ENCODE measurements at places on chromosomes 5 and 9.
A peak's percentile ranks its signal among the peaks of the same experiment; 100 is the strongest.

DNA sequence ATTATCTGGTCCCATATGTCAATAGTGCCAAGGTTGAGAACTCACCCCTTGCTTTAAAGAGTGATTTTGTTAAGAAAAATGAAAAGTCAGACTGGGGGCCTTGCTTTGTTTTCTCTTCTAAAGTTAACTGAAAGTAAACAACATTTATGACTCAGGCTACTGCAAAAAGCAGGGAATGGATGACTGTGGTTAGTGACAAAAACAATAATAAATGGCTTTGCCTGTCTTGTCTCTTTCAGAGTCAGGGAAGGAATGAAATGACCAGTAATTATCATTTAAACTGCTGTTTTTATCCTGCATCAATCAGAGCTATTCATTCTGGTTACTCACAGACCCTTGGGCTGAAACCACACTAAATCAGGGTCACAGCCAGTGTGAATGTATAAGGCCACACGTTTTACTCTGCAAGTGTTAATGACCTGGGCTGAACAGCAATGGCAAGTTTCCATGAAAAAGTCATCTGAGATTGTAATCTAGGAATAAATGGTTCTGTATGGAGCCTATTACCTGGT is 112.2 kb downstream of the ZNF608 start:
- no peak for DNase-seq

DNA sequence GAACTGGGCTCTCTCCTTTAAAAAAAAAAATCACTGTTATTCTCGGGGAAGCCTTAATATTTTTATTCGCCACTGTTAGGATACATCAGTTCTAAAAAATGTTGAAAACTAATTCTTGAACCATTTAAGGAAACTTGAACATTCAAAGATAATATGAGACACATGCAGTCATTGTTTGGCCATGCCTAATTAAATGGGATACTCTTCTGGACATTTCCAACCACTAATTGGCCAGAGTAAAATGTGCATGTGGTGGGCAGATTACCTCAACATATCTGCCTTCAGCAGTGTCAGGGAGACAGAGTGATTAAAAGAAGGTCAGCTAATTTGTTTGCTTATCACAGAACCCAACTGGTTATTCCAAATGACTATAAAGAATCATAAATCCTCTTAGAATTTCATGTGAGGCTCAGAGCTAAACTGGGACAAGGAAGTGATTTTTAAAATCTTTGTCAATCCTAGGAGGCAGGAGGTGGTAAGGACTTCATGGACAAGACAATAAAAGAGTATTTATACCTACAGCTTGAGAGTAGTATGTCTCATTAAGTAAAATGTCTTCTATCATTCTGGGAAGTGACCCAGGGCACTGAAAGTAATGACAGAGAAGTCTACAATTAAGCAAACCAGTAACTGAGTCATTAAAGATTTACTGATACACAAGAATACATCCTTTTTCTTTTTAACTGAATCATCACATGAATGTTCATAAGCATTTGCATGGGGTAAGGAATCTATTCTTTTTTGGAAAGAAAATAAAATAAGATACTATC is 242.9 kb upstream of the TRPM3 start:
- DNase-seq = no peak

DNA sequence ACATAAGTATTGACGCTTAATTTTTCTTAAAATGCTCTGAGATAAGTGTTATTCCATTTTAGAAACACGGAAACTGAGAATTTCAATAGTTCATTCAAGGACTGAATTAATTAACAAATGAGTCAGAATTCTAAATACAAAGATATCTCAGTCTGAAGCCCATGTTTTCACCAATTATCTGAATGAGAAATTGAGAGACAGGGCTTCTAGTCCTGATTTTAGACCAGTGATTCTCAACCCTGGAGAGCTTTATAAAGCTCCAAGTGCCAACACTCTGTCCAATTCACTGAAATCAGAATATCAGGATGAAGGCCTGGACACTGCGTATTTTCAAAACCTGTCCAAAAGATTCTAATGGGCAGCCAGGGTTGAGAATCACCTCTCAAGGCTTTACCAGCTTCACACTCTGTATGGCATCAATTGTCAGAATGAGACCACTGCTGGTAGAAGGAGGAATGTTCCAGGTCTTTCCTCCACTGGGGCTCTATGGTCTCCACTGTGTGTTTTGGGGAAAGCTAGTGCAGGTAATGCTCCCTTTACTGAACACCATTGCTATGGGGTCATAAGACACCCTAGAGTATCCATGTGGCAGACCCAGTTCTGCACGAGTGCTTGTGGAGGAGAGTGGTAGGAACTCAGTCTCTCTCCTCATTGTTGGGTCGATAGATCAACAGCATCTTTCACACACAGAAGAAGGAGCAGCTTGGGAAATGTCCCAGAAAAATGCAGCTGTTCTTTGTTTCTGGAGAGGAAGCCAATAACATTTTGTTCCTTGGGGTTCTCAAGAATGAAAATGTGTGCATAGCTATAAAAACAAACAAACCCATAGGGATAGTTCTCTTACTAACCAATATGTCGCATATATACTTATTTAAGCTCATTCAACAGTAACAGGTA is 99.7 kb upstream of the OSMR start:
- no peak for DNase-seq

DNA sequence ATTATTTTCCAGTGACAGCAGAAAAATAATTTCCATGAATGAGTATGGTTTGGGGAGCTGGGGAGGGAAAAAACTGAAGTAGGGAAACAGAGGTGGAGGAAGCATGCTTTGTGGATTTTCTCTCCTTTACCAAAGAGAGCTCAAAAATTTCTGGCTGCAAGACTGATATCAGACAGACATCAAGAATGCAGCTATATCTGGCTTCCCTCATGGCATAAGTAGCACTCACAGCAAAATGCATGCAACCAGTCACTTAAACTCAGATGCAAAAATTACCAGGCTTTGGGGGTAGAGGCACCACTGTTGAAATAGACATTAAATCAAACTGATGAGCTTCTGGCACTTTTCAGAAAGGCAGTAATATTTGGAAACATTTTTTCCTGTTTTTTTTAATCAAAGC is 196.9 kb downstream of the TSSK1B start:
- DNase-seq = no peak

DNA sequence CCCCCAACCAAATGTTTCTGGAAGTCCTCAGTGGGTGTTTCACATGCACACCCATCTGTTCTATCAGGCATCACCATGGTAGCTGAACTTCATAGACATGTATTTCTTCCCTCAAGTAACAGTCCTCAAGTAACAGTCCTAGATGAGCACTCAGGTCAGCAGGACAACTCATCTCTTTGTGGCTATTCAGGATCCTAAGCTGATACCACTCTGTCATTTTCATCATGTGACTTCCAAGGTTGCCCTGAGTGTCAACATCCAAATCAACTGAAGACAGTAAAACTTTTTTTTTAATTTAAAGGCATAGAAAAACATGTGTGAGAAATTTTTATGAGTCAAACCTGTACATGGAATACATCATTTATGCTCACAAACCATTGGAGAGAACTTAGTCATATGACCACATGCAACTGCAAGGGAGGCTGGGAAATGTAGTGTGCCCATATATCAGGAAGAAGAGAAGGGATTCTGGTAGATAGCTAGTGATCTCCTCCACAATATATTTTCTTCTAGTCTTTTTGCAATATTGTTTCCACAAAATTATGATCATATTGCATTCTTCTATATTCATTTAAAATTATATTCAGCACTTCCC is 64.2 kb upstream of the FST start:
- DNase-seq = no peak

- DNase-seq = no peak
These were observed 64.8 kb downstream of the CARTPT start for GRCh38 chr5:71783891-71784290.

- no peak for DNase-seq
These were observed 51.3 kb upstream of the SLC30A5 start for GRCh38 chr5:69042500-69042899.

DNA sequence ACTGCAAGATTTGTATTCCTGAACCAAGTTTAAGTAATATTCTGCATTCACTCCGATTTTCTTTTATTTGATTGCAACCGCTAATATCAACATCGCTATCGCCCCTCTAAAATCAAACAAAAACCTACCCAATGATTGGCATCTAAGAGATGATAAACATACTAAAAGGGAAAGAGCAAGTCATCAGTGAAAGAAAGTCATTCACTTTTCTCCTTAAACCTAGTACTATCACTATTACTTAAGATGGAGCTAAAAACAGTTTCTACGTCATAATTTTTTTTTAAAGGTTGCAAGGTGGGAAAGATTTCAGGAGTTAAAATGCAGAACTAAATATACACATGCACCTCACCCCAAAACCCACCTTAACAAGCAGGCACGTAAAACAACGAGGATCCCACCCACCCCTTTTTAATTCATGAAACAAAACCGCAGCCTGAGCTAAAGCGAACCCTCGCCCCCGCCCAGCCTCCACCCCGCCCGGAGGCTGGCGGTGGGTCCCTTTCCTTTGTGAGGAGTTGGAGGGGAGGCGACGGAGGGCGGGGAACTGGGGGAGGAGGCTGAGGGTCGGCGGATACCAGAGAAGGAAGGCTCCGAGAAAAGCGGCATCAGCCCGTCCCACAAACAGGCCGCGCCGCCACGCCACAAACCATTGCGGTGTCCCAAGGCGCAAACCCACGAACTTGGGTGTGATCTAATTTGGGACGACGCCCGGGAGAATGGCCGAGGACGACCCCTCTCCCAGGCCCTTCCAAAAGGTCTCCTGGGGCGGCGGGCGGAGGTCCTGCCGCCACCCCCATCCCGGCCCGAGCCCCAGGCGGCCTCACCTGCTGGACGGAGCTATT is 861 bp downstream of the UBQLN1 start:
- peak; percentile 67 for DNase-seq

GRCh38 chr9:113901221-113901688 is 25.1 kb downstream of the ZNF618 start:
- DNase-seq = no peak

- DNase-seq = no peak
These were observed 38.5 kb upstream of the SLC44A1 start for GRCh38 chr9:105205787-105206495.

- no peak for DNase-seq
These were observed 460.7 kb upstream of the MEF2C start for GRCh38 chr5:89343666-89344065.

DNA sequence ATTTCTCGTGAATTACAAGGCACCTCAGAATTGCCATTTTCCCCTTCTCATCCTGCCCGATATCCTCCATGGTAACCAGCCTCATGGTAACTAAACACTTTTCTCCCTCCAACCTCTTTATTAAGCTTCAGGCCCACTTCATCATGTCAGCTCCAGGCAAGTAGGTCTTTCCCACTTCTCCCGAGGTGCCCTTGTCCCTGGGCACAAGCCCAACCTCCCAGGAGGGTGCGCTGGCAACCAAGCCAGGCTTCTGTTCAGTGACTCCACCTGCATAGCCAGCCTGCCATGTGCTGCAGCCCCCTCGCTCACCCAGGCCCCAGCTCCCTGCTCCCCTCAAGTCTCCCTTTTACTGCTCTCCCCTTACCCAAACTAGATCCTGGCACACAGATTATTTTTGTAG is 47.4 kb upstream of the AFAP1L1 start:
- no peak for DNase-seq

GRCh38 chr5:61678966-61679365 is 346.9 kb downstream of the ZSWIM6 start:
- DNase-seq = no peak

GRCh38 chr5:74116984-74117383 is 491.0 kb downstream of the ARHGEF28 start:
- DNase-seq = no peak

DNA sequence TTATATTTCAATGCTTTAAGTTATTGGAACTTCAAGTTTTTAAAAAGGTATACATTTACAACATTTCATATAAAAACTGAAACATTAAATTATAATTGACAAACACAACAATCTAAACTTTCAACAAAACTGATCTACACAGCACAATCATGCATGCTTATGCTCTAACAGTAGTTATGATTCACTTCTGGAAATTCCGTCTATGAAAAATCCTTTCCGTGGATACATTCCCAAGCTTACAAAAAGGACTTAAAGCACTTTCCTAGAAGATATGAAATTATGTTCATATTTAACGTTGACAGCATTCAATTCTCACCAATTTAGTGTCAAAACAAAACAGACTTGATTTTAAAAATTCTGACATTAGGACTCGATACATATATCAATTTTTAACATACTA is 3.7 kb downstream of the HNRNPH1 start:
- no peak for DNase-seq

DNA sequence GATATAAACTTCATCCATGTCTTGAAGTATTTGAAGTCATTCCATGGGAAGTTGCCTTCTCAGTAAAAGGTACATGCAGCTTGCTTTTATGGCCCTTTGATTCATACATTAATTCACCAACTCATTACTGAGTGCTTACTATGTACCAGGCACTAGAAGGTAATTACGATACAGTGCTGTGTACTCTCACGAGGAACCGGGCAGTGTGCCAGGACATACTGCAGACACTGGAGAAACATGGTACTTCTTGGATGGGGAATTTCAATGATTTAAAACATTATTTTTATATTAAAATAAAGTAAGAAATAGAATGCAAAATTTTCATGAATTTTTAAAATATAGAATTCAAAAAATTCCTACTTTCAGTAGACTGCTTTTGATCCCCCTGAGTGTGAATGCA is 71.4 kb upstream of the WDR41 start:
- no peak for DNase-seq

- no peak for DNase-seq
These were observed 52.1 kb downstream of the C9orf50 start for GRCh38 chr9:129568560-129569501.

DNA sequence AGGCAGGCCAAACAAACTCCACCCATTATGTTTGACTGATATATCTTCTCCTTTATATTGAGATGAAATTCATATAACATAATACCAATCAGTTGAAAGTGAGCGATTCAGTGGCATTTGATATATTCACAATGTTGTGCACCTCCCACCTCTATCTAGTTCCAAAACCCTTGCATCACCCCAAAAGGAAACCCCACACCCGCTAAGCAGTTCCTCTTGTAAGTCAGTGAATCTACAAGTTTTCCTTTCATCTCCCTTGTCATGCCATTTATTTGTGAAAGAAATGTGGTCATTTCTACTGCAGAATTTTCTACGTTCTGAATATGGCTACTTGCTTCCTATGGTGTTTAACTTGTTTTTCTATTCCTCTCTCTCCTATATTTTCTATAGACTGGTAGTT is 99.4 kb upstream of the PTPN3 start:
- no peak for DNase-seq

DNA sequence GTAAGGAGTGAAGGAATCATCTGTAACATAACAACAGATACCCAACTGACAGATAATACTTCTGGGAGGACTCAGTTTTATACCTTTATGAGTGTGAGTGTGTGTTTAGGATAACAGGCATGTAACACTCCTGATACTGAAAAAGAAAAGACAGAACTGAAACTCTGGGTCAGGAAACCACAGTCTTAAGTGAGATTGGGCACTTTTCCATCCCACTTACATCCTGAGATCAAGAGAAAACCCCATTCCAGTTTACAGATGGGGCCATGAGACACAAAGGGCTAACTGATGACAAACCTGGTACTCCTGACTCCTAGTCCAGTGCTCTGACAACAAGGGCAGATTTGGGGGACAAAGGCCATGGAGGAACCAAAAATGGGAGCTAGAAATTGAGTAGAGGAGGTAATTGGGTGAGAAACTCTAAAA is 18.0 kb downstream of the IL5 start:
- no peak for DNase-seq

GRCh38 chr5:122701640-122702523 is 73.0 kb upstream of the SNX2 start:
- DNase-seq = no peak

- no peak for DNase-seq
These were observed 261.9 kb upstream of the ZNF462 start for GRCh38 chr9:106600955-106601560.

Data from lung microvascular endothelial cell (primary cell).